ENCODE measurements at places on chromosomes 2 and 18.

GRCh38 chr2:71510196-71510807 is 56.9 kb downstream of the DYSF start:
- peak; percentile 70 for DNase-seq

GRCh38 chr2:25376750-25377621 is 35.3 kb upstream of the DNMT3A start:
- peak; percentile 84 for DNase-seq

GRCh38 chr2:219284501-219285372 is 5.6 kb downstream of the DNAJB2 start:
- no peak for DNase-seq

- DNase-seq, result no peak
These were observed 17.7 kb downstream of the PHOSPHO2 start for GRCh38 chr2:169711751-169712509.

DNA sequence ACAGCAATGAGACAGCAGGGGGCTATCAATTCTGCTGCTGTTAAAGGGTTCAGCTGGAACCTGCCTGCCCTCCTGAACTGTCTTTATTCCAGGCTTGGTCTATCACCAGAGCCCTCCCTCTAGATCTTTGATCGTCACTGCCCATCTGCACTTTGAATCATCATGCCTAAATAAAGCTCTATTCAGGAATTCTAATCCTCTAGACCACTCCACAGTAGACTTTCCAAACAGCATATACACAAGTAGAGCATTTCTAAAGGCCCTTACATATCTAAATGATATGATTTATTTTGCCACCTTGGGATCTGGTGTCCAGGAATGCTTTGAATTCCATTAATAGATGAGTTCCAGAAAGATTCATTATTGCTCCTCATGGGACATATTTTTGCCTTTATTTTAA is 542.1 kb upstream of the SYT4 start:
- no peak for DNase-seq
